ENCODE measurements at places on chromosomes 5 and 9.

DNA sequence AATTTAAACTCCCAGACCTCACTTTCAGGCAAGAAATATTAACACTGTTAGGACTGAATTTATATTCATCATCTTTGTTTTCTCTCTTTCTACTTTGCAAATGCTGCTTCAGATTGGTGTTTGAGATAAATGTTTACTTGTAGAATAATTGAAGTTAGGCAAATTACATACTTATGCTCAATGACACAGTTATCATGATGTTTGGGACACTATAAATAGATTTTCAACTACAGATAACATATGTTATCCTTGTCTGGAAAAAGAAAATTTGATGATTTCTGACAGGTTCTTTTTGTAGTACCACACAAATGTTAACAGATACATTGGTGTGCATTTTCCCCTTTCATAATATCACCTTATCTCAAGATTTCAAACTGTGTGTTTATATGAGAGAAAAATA lies 7.9 kb downstream of the PRR16 start:
- DNase-seq: no peak

- DNase-seq: no peak
Measured at GRCh38 chr5:111016801-111017200, 54.7 kb upstream of the TSLP start.

DNA sequence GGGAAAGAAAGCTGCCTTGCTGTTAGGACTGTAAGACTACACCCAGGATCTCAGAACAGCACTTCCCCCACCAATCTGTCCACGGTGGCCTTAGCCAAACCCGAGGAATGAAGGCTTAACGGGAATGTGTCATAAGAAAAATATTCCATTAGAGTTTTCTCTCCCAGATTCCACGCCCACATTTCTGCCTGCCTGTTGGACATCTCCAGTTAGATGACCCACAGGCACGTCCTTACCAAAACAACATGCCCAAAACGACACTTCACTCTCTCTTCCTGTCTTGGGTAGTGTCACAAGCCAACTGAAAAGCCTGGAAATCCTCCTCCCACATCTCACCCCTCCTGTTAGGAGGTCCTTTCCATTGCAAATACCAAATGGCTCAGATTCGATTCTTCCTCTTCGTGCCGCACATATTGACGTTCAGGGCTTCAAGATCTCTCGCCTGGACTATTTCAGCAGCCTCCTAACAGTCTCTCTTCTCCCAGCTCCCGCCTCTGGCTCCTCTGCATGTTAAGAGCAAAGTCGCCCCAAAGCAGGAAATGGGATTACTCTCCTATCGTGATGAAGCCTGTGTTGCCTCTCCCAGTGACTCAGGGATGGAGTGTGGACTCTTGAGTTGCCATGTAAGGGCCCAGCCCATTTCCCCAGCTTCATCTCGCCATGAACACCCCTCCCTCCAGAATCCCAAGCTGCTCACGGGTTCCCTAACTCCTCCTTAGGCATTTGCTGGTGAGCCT lies 159.3 kb downstream of the NR3C1 start:
- DNase-seq: peak; percentile 18

DNA sequence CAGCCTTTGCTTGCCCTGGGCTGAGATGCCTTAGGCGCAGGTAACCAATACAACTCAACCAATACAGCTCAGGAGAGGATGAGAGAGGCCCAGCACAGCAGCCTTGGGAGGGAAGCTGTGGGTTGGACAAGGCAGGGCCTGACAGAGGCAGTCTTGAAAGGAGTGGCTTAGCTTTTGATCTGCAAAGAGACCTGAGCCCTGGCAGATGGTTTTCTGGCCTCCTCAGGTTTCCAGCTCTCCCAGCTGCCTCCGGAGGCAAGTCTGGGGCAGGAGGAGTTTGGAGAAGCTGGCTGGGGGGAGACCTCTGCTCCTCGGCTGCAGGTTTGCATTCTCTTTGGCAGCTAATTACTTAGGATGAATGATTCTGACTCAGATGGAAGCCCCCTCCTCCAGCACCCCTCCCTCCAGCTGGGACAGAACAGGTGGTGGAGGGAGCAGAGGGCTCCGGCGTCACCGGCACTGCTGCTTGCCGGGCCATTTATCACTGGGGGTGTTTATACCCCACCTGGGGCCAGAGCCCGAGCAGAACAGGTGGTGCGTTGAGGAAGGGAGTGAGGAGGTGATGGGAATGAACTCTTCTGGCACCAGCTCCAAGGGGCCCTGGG lies 50.8 kb downstream of the TSPAN17 start:
- no peak for DNase-seq

DNA sequence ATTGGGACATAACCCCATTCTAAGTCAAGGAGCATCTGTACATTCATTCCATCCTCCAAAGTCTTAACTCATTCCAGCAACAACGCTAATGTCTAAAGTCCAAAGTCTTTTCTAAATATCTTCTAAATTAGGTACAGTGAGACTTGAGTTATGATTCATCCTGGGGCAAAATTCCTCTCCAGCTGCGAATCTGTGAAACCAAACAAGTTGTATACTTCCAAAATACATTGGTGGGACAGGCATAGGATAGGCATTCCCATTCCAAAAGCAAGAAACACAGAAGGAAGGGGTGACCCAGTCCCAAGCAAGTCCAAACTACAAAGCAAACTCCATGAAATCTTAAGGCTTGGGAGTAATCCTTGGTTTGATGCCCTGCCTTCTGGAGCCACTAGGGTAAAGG lies 97.6 kb upstream of the FANCC start:
- no peak for DNase-seq

- no peak for DNase-seq
Measured at GRCh38 chr5:60458666-60459065, 241.3 kb downstream of the DEPDC1B start.

GRCh38 chr9:110908894-110909293 lies 129.4 kb downstream of the LPAR1 start:
- no peak for DNase-seq

DNA sequence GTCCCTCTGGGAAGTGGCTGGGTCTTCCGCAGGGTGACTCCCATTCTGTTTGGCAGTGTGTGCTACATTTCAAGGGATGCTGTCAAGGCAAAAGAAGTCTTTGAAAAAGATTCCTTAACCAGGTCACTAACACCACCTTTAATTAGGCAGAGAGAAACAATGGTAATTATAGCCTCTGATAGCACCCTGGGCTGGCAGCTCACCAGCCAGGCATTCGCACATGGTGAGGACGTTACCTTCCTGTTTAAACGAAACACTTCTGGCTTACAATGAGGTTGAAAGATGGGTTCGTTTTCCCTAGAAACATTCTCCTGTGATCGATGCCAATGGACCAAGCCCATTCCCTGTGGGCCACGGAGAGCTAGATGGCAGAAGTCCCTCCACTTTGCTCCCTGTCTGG lies 230.1 kb upstream of the PANK3 start:
- DNase-seq: no peak

DNA sequence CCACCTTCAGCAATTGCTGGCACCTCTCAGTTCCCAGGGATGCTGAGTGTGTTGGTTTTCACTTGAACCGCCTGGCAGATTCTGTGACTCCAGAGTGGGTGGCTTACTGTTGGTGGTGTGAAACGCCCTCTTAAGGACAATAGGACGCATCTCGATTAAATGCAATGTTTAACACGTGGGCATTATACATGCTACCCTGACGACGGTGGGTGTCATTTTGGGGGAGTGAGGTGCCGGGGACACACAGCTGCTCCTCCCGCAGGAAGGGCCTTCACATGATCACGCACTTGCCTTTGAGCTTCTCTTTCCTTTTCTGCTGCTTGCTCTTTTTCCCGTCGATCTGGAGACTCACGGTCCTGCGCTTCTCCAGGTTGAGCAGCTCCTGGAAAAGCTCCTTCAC lies 29.7 kb downstream of the DIRAS2 start:
- no peak for DNase-seq

GRCh38 chr5:60521376-60522291 lies 178.3 kb downstream of the DEPDC1B start:
- no peak for DNase-seq

DNA sequence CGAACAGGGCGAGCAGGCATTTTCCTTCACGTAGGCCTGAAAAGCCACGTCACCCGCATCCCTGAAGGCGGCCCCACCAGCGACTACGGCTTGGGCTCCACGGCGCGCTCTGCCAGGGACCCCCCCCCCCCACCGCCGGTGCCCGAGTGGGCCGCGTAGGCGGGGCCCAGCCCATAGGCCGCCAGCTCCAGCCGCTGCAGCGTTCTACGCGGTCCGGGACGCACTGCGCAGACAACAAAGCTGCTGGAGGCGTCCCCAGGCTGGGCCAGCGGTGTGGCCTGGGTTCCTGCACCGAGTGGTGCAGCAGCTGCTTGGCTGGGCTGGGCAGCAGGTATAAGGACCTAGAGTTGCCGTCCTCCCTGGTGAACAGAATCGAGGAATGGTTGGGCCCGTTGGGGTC lies 18.3 kb upstream of the BTNL3 start:
- no peak for DNase-seq

GRCh38 chr9:109887079-109887478 lies 107.1 kb downstream of the PALM2AKAP2 start:
- DNase-seq: no peak

- no peak for DNase-seq
Measured at GRCh38 chr9:34440017-34440416, 18.4 kb downstream of the FAM219A start.

DNA sequence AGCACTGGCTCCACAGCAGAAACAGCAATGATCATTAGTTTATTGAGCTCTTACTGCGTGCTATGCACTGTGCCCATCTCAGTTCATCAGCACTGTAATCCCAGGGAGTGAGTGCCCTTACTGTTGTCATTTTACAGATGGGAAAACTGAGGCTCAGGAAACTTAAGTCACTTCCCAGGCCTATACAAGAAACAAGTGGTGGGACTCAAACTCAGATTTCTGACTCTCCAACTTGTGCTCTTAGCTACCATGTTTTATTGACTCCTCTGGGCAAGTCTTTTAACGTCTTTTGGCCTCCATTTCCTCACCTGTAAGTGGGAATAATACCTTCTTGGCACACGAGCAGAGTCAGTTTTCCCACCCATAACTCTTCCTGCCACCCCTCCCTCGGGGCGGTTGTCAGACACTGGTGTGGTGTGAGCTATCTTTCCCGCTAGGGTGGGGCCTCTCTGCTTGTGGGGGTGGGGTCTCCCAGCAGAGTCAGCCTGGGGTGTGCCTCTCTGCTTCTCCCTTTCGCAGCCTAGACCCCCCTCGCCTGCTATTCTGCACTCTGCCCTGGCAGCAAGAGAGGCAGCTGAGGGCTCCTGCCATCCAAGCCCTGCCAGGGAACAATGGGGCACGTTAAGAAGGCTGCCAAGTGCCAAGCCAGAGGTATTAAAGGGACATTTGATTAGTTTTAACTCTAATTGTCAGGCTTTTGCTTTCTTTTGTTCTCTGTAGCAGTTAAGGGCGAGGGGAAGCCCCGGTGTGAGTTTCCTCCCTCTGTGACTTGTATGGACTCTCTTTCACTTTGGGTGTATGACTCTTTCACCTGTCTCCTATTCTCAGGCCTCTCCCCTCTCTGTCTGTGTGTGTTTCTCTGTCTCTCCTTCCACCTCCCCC lies 12.1 kb downstream of the GALNT10 start:
- no peak for DNase-seq

All from pancreas (tissue), 10 donors.